Naive thymus-derived CD8-positive, alpha-beta T cell (primary cell): ENCODE measurements at places on chromosomes 7 and 10.
A peak's percentile ranks its signal among the peaks of the same experiment; 100 is the strongest.

DNA sequence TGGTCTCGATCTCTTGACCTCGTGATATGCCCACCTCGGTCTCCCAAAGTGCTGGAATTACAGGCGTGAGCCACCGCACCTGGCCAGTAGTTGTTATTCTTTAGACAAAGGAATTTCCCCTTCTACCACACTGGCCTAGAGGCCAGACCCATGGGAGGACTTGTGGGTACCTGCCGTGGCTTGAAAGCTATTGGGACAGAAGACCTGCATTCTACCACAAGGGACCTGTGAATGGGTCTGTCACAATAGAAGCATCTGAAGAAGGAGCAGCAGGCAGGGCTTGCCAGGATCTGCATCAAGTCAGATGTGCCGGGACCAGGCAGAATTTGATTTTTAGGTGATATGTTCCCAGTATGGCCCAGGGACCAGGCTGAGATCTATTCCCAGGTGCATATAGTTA is 356.9 kb downstream of the FGFR2 start:
- DNase-seq: no peak

DNA sequence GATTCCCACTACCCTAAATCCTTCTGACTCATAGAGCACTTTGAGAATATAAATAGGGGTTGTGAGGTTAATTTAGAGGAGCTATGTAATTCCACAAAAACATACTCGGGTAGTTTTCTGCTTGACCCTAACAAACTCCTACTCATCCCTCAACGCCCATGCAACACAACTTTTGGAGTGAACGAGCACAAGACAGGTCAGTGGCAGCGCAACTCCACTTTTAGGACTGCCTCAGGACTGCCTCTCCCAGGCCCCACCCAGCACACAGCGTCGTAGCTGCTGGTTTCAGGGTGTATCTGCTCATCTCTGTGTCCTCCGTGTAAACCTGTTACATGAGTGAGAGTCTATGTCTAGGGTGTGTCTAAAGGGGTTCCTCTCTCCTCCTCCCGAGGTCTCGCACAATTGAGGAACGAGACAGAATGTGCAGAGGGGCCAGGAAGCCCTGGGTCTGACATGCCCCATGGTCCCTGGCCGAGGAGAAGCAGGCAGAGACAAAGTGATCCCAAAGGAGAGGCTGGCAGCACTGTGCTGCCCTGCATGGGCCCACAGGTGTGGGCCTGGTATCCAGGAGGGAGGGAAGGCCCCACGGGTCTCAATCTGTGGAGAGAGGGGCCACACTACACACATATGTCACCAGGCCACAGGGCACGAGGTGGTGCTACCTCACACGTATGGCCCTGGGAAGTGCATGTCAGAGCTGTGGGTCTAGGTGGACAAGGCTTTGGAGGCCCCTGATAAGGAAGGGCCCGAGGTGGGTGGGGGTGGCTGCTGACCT is 45.5 kb downstream of the CAMK2B start:
- DNase-seq: no peak

DNA sequence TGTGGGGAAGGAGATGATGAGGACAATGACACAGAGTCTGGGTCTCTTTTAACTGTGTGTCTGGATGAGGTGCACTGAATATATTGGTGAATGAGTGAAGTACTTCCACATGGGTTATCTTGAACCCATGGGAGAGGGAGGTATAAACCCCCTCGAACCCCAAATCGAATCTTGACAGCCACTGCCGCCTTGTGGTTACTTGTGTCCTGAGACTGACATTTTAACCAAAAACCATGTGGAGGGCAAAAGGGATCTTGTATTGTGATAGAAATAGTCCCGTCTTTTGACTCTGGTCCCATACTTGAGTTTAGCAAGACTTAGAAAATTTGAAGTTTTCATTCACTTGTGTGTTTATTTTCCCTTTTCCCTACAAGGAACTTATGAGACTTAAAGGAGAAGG is 283.3 kb downstream of the PHTF2 start:
- DNase-seq: no peak

GRCh38 chr7:22213081-22213480 is 143.9 kb downstream of the RAPGEF5 start:
- DNase-seq: no peak

GRCh38 chr7:64871761-64872160 is 31.3 kb upstream of the ZNF273 start:
- DNase-seq: no peak

GRCh38 chr10:11180228-11180627 is 162.6 kb downstream of the CELF2 start:
- DNase-seq: peak; percentile 54

GRCh38 chr7:156470399-156471320 is 169.9 kb upstream of the RNF32 start:
- no peak for DNase-seq

DNA sequence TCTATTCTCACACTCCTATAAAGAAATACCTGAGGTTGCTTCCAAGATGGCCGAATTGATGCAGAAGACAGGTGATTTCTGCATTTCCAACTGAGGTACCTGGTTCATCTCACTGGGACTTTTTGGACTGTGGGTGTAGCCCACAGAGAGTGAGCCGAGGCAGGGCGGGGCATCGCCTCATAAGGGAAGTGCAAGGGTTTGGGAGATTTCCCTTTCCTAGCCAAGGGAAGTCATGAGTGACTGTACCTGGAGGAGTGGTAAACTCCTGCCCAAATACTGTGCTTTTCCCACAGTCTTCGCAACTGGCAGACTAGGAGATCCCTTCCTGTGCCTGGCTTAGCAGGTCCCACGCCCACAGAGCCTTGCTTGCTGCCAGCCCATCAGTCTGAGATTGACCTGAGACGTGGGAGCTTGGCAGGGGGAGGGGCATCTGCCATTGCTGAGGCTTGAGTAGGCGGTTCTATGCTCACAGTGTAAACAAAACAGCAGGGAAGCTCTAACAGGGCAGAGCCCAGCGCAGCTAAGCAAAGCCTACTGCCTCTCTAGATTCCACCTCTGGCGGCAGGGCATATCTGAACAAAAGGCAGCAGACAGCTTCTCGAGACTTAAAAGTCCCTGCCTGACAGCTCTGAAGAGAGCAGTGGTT is 152.2 kb downstream of the ARL4A start:
- DNase-seq: no peak

DNA sequence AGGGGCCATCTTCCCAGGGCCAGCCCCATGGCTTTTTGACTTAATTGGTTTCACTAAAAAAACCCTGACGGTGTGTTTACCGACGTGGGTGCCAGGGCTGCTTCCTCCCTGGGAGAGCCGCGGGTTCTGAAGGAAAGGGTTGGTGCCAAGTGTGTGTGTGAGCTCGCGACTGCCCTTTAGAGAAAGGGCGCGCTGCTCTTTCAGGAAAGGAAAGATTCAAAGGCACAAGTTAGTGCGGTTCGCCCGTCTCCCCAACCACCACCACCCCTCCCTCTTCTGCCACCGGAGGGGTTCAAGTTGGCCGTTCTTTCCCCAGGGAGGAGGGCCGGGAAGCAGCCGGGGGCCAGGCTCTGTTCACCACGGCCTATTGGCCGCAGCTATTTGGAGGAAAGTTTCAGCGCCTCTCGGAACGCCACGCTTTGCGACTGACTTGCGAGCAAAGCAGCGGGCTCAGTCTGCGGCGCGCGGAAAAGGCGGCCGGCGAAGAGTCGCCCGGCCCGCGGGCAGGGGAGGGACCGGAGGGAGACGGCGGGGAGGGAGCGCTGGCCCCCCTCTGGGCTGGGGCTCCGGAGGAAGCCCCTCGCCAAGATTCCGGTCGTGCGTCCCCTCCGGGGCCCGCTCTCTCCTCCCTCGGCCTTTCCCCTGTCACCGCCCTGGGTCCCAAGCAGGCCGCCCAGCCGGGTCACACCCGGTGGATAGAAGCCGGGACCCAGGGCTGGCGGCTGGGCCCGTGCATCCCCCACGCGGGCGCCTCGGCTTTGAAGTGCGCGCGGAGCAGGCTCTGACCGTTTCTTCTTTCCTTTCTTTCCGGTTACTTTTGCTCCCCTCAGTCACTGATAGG is 165.9 kb upstream of the PPP1R3A start:
- DNase-seq: no peak

- DNase-seq: no peak
Observed at GRCh38 chr7:157468221-157469111, 131.7 kb downstream of the DNAJB6 start.

DNA sequence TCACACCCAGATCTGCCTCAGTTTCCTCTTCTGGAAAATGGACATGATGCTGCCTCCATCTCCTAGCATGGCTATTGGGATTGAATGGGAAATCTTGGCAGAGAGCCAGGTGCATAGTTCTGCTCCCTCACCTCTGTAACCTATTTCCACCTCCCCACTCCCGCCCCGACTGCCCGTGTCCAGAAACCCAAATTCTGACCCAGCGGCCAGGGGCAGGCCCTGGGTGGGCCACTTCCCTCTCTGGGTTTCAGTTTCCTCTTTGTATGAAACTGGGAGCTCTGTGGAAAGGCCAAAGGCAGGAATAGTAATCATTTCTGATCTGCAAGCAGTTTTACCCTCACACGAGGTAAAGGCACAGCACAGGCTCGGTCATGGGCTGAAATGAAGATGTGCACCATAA is 74.1 kb upstream of the DUSP5 start:
- DNase-seq: no peak

- DNase-seq: no peak
Observed at GRCh38 chr7:132743974-132744373, 167.7 kb upstream of the PLXNA4 start.

DNA sequence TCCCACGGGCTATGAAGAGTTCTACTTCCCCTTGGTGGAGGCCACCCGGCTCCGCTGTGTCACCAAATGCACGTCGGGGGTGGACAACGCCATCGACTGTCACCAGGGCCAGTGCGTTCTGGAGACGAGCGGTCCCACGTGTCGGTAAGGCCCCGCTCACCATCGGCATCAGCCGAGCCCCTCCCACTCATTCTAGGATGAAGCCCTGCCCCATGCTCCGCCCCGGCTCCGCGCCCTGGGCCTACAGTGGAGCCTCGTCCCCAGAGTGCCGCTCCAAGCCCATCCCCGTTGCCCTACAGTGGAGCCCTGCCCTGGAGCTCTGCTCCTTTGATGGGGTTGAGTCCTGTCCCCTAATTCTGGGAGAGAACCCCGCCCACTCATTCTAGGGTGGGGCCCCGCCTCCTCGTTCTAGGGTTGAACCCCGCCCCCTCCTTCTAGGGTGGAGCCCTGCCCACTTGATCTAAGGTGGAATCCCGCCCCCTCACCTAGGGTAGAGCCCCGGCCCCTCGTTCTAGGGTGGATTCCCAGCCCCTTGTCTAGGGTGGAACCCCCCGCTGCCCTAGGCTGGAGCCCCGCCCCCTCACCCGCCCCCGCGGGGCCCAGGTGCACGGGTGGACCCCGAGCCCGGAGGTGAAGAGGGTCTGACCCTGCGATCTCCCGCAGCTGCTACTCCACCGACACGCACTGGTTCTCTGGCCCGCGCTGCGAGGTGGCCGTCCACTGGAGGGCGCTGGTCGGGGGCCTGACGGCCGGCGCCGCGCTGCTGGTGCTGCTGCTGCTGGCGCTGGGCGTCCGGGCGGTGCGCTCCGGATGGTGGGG is 3.4 kb upstream of the MUC12 start:
- DNase-seq: peak; percentile 81

DNA sequence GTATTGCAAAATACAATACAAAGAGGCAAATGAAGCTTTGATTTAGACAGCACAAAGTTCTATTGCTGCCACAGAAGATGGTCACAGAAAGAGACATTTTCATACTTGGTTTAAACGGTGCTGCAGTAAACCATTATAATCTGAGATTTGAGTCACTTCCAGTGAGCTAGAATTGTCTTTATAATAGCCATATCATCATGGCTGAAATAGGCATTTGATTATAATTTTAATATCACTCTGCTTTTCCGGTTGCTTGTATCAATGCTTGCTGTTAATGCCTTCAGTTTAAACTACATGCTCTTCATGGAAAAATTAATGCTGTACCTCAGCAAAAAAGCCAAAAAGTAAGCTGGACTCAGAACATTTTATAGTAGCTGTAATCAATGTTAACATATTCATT is 48.5 kb downstream of the CPEB3 start:
- DNase-seq: no peak

GRCh38 chr10:74863551-74863950 is 37.2 kb downstream of the KAT6B start:
- no peak for DNase-seq

GRCh38 chr7:155867734-155868400 is 55.6 kb upstream of the SHH start:
- no peak for DNase-seq

DNA sequence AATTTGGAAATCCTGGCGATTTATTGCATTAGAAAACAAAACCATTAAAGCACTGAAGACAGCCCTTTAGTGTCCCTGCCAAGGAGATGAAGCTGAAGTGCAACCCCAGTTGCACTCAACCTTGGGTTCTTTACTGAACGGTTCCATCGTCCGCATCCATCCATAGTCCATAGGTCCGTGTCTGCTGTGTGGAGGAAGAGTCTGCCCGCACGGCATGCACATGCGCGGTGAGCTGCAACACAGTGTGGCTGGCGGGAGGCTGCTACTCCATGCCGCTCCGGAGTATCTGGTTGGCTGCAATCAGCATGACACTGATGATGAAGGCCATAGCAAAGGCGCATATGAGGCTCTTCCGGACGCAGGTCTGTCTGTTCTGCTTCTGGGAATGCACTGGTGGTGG is 624.6 kb downstream of the CALN1 start:
- no peak for DNase-seq

DNA sequence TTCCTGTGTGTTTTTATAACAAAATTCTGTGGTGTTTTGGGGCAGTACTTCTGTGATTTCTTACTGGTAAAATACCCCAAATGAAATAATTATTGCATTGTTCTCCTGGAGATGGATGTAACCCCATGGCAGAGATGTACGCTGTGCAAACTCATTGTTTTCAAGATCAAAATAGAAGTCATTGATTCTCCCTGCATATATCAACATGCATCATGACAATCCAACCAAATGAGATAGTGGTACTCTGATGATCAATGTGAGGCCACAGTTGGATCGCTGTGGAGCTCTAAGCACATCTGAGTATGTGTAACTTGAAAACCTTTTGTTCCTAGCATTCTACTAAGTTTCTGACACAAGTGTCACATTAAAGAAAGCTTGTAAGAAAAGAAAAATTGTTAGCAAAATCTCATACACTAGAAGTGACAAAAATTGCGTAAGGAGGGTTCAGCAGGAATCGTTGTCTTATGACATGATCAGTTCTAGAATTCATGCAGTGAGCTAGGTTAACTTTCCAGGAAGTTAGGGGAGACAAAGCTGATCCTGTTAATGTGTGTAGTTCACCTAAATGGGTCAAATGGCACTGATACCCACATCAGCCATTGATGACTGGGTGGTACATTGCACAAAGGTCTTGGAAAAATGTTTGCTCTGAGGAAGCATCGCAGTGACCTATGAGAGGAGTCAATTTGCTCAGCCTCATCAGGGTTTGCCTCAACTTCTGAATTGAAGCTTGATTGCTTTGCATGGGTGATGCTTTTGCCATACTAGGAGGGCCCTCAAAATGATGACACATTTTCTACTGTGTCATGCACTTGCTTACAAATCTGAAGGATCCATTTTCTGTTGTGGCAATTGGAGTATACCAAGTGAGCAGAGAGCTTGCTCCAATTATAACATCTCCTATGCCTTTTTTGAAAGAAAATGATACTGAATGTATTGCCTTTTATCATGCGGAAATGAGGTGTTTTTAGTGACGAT is 145.1 kb downstream of the PLXDC2 start:
- no peak for DNase-seq
